ENCODE measurements at places on chromosomes 3 and 15. TPM values are rescaled to one million over a fixed set of nuclear protein-coding genes. Genes with fewer than 3 reads are reported as not detected.
A peak's percentile ranks its signal among the peaks of the same experiment; 100 is the strongest.

DNA sequence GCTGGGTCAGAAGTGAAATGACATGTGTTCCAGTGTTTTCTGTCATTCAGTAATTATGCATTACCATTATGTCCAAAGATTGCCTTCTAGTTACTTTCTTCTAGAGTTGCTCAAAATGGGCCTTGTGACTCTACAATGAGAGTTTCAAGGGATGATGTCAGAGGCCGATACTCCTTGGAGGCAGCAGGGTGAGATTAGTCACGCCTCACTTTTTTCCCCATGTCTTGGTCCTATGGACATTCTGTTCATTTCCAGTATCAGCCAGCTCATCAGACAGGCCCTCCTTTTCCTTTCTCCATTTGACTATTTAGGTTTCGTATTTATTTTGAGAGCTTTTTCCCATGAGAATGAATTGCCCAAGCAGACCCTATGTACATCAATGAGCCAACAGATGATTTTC lies 17.5 kb downstream of the VGLL3 start:
- H3K4me1 ChIP-seq: peaks cover 30% of the 10 kb centered on the region
- H3K4me3 ChIP-seq: no peak overlapping the region
- no peaks in the 10 kb centered on the region for H3K27me3 ChIP-seq
- DNase-seq: peak; percentile 73
- H3K27ac ChIP-seq: peak overlapping the region; percentile 75
- peaks cover 91% of the 10 kb centered on the region for H3K36me3 ChIP-seq

- H3K4me3 ChIP-seq: no peak overlapping the region
- no peaks in the 10 kb centered on the region for H3K27me3 ChIP-seq
- peak overlapping the region; percentile 80 for H3K27ac ChIP-seq
- DNase-seq: peak; percentile 32
- no peaks in the 10 kb centered on the region for H3K36me3 ChIP-seq
Observed at GRCh38 chr3:111802163-111802625, 56.9 kb upstream of the PHLDB2 start.

TMEM41A gene
- 17.9 TPM for total RNA-seq

ENTPD3 gene
- total RNA-seq: not detected

All from SJCRH30 (cell line).